ENCODE measurements at places on chromosomes 1 and 21.

DNA sequence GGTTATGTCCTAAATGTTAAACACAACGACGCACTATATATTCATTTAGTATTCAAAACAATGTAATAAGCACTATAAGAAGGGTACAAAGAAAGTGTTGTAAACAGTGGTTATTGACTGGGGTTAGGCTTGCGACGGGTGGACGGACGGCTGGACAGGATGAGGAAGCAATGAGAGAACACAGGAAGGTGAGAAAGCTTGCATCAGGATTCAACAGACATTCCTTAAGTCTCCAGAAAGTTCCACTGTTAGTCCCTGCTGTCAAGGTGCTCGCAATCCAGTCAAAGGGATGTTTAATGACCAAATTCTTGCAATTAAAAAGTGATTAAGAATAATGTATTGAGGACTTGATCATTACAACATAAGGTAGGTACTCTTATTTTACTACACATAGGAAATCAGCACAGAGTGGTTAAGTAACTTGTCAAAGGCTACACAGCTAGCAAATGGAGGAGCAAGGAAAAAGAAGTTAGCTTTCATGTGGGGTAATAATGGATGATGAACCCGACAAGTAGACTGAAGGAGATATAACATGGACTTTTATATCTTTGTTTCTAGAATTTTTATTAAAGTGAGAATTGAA is 994 bp upstream of the ACBD6 start:
- DNase-seq, result peak; percentile 56

GRCh38 chr1:156458181-156458503 is 42.4 kb downstream of the MEF2D start:
- no peak for DNase-seq

DNA sequence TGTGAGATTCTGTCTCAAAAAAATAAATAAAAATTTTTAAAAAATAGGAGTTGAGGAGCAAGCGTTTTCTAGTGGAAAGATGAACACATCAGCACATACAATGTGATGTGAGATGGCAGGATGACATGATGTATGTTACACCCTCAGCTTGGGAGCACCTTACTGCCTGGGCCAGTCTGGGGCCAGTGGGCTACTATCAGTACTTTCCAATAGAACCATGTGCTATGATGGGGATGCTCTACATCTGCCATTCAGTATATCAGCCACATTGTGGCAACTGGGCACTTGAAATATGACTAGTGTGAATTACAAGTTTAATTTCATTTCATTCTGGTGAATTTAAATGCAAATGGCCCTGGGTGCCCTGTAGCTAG is 156.0 kb downstream of the PGBD5 start:
- DNase-seq, result no peak

DNA sequence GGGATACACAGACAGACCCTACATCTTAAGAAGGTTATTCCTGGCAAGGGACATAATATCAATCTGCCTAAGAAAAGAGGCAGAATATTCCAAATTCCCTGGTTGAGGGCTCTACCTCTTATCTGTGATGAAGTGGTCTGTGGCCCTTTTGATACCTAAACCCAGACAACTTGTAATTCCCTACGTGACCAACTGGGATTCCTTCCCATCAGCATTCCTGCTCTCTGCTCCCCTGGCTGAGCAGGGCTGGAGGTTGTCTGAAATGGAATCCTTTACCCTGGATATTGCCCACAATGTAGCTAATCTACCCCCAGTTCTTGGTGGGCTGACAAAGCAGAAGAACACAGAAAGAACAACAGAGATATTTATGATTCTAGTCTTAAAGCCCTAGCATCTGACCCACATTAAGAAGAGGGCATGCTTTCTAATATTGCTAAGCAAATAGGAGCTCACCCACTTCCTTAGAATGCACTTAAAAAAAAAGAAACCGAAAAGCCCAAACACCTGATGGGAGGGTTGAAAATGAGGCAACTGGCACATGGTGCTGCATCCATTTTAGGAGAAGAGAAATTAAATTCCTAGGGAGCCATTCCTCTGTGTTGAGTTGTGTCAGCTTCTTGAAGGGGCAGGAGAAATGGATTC is 36.8 kb downstream of the GADD45A start:
- no peak for DNase-seq

GRCh38 chr1:97139512-97139911 is 417.9 kb downstream of the PTBP2 start:
- DNase-seq, result no peak

GRCh38 chr1:78492386-78492950 is 1.7 kb downstream of the PTGFR start:
- DNase-seq, result no peak

DNA sequence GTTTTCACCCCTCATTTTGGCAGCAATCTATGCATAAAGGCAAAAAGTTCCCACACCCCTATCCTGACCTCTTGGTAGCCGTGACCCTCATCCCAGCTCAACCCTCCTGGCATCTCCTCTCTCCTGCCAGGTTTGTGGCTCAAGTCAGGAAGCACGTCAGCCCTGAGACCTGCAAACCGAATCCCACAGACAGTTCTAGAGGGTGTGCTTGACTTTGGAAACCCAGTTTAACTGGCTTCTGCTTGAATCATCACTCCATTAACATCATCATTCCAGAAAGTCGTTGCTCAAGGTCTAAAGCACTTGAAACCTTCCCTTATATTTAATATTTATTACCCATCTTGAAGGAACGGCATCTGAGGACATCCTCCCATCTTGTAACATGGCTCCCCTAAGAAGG is 133.4 kb upstream of the ERG start:
- no peak for DNase-seq

DNA sequence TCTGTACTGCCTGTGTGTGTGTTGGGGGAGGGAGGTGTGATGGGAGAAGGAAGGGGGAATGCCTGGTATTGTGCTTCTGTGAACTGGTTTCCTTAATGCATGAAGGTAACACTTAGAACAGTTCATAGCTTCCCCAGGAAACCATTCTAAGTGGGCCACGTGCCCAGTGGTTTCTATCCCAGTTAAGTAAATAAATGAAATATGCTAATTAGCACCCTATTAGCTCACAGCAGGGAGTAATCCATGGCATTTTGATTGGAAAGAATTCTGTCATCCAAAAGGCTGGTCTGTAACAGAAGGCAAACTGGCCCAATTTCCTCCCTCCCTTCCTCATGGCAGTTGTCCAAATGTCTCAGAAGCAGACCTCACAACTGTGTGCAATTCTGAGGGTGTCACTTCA is 199.3 kb downstream of the TTLL7 start:
- DNase-seq, result no peak

- DNase-seq, result peak; percentile 64
Observed at GRCh38 chr1:162357681-162358266, 18.9 kb downstream of the SPATA46 start.

DNA sequence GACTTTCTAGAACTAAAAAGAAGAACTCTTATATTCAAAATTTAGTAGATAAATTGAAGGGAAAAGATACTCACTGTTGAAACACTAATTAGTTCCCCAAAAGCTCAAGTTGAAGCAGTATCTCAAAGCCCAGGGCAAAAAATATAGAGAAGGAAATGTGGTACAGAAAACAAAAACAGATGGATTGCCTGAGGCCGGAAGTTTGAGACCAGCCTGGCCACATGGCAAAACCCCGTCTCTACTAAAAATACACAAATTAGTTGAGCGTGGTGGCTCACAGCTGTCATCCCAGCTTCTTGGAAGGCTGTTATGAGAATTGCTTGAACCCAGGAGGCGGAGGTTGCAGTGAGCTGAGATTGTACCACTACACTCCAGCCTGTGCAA is 36.0 kb downstream of the FAM177B start:
- no peak for DNase-seq

DNA sequence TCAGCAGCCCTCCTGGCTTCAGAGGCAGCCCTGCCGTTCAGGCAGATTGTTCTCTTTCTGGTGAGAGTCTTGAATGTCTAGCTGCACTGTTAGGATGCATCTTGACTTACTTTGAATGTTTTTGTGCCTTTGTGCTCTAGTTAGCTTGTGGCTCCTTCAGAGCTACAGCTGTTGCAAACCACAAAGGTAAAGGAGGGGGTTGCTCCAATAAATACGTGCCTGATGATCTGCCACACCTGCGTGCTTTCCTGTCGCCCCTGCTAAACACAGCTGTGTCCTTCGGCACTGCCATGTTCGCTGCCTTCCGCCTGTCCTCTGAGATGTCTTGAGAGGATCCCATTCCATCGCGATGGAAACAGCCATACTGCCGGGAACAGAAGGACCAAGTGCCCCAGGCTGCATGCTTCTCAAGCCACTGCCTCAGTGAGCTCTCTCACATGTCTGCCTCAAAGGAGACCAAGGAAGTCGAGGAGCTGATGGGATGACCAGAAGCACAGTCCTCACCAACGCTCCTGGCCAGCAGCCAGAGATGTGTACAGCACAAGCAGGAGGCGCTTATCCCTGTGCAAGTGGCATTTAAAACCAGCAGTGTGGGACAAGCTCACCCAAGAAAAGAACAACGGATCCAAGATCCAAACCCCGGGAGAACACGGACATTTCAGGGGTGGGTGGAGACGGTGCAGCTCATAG is 12.0 kb upstream of the SMIM12 start:
- no peak for DNase-seq

GRCh38 chr1:239677362-239677761 is 291.0 kb downstream of the CHRM3 start:
- DNase-seq, result no peak

DNA sequence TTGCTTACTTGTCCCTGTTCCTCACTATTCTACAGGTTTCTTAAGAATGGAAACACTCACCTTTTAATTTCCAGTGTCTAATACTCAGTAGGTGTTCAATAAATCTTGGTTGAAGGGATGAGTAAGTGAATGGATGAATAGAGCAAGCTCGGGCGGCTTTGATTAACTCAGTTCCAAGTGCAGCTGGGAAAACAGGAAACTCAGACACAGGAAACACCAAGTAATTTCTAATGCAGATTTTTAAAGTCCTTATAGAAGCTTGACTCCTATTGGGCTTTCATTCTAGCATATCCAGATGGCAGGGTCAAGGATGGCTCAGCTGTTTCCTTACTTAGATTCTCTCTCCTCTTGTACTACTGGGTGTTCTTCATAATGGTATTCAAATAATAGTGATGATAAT is 14.0 kb downstream of the CAMK1G start:
- no peak for DNase-seq

DNA sequence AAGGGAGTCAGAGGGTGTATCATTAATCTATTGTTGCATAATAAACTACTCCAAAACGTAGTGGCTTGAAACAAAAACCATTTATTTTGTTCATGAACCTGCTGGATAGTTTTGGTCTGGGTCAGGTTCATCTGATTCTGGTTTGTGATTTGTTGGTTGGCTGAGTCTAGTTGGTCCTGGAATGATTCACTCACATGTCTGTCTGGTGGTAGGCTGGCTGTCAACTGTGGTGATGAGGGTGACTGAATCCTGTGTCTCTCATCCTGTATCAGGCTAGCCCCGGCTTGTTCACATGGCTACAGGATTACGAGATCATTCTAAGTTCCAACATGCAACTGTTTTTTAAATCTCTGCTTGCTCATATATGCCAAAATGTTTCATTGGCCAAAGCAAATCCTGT is 22.5 kb upstream of the SIKE1 start:
- no peak for DNase-seq

- peak; percentile 73 for DNase-seq
Observed at GRCh38 chr1:223531742-223532341, 133.7 kb downstream of the CAPN8 start.

DNA sequence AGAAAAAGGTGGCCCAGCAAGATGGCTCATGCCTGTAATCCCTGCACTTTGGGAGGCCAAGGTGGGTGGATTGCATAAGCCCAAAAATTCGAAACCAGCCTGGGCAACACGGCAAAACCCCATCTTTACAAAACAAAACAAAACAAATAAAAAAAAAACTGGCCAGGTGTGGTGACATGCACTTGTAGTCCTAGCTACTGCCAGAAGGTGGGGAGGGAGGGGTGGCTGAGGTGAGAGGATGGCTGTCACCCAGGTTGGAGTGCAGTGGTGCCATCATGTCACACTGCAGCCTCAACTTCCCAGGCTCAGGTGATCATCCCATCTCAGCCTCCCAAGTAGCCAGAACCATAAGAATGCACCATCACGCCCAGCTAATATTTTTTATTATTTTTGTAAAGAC is 22.8 kb downstream of the RERE start:
- no peak for DNase-seq

- DNase-seq, result no peak
Observed at GRCh38 chr1:116664366-116664977, 3.1 kb downstream of the IGSF3 start.

DNA sequence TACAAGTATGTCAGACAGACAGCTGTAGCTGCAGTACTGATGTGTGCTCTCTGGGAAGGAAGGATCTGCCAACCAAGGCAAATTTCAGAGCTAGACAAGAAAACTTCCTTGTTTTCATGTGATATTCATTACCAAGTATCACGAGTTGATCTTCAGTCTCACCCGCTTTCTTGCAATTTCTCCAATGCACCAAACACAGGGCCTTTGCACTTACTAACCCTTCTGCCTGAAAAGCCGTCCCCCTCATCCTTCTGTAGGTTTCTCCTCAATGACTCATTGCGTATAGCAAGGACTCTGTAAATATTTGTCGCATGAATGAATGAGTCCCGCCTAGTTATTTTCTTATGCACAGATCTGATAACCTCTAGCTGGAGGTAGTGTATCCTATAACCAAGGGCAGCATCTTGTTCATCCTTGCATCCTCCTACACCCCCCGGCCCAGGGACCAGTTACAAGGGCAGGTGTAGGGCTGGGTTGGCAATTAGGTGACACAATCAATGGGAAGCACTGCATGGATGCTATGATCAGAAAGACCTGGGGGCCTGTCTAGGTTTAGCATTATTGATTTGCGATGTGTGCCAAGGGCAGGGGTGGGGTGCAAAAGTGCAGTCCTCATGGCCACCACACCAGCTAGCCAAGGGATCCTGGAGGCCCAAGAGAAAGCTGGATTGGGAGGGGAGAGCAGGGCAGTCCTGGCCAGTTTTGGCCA is 51.4 kb upstream of the GPR157 start:
- no peak for DNase-seq

- no peak for DNase-seq
Observed at GRCh38 chr21:34671462-34671861, 2.7 kb downstream of the CLIC6 start.

DNA sequence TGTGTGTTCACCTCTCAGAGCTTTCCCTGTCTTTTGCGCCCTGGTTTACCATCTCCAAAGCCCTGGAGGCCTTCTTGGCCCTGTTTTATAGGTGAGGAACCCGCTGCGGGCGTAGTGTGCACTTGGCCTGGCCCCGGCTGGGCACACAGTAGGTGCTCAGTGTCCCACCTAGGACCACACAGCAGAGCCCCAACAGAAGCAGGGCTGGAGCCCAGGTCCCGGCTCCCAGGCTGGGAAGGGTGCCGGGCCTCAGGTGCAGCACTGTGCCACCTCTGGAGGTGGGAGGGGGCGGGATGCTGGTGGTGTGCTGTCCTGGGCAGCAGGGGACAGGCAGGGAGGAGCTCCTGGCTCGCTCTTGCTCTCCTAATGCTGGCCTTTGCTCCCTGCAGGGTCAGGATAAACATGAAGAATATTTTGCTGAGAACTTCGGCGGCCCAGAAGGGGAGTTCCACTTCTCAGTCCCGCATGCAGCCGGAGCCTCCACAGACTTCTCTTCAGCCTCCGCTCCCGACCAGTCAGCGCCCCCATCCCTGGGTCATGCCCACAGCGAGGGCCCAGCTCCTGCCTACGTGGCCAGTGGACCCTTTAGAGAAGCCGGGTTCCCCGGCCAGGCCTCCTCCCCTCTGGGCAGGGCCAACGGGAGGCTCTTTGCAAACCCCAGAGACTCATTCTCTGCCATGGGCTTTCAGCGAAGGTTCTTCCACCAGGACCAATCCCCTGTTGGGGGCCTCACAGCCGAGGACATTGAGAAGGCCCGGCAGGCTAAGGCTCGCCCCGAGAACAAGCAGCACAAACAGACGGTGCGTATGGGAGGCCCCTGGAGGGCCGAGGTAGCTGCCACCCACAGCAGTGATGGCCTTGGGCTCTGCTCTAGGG is 24.8 kb downstream of the COQ8A start:
- no peak for DNase-seq

GRCh38 chr1:156439777-156440183 is 60.8 kb downstream of the MEF2D start:
- DNase-seq, result no peak

Measured in HuH-7 (cell line).